ENCODE measurements at places on chromosomes 7 and 10.
A peak's percentile ranks its signal among the peaks of the same experiment; 100 is the strongest.

DNA sequence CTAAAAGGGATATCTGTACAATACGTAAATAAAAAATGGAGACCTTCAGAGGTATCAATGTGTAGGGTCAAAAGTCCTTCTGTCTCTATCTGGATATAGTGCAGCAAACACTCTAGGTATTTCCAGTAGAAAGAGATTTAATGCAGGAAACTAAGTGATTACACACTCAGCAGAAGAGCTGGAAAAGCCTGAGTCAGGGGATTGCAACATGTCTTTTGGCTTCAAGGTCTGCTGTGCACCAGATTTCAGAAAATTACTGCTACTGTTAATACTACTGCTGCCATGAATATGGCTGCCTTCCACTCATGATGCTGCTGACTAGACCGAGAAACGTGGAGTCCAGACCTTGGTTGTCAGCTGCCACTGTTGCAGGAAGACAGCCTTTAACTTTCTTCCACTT is 94.9 kb upstream of the DLX6 start:
- DNase-seq = no peak

GRCh38 chr7:122768827-122769226 is 66.1 kb upstream of the RNF148 start:
- DNase-seq = no peak

DNA sequence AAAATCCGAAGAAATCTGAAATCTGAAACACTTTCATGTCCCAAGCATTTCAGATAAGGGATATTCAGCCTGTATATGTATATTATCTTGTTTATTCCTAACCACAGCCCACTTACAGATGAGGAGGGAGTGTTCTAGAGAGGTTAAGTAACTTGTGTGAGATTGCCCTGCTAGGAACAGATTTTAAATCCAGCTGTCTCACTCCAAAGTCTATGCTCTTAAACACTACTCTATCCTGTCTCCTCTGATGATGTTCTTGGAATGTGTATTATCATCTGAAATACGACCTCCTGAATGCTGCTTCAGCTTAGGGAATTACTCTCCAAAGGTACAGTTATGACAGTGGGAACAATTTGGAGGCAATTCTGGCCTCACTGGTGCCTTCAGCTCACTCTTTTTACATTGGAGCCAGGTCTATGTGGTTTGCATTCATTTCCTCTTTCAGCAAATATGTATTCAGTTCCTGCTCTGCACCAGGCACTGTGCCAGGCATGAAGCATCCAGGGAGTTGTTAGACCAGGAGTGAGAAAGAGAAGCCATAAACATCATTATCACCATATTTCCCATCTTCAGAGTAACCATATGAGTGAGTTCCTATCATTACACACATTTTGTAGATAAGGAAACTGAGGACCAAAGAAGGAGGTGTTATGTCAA is 70.2 kb downstream of the NOC3L start:
- no peak for DNase-seq

GRCh38 chr10:46298477-46299285 is 11.9 kb downstream of the ANTXRL start:
- DNase-seq = no peak

DNA sequence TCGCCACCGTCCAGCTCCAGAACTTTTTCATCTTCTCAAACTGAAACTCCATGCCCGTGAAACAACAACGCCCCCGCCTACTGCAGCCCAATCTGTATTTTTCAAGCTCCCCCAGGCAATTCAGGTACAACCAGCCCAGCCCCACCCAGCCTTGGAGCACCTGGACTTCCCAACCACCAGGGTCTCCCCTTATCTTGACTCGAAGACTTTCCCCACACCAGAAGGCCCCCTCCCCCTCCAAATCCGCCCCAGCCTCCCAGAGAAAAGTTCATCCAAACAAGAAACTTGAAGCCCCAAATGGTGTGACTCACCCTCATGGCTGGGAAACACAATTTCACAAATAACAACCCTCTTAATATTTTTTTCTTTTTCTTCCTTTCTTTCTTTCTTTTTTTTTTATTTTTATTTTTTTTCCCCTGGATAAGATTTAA is 10.6 kb downstream of the ZCCHC24 start:
- DNase-seq = no peak

- peak; percentile 9 for DNase-seq
Measured at GRCh38 chr10:114550756-114551635, 107.1 kb downstream of the ABLIM1 start.

DNA sequence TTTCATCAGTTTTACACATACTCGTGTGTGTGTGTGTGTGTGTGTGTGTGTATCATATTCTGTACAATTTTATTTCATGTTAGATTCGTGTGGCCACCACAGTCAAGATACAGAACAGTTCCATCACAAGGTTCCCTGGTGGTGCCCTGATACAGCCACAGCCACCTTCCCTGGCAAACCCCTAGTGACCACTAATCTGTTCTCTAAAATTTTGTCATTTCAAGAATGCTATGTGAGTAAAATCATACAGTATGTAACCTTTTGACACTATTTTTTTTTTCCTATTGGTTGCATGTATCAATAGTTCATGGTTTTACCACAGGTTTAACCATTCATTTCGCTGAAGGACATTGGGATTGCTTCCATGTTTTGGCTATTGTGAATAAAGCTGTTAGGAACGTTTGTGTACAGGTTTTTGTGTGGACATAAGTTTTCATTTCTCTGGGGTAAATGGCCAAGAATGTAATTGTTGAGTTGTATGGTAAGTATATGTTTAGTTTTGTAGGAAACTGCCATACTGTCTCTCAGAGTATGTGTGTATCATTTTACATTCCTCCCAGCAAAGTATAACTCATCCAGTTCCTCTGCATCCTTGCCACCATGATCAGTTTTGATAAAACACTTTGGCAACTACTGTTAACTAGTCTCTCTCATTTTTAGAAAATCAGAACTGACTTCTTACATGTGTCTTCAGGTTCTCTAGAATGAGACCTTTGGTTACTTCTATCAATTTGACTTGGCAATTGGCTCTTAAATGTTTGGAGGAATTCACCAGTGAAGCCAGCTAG is 20.6 kb downstream of the KLHDC10 start:
- no peak for DNase-seq

GRCh38 chr7:96738705-96739104 is 29.1 kb upstream of the SEM1 start:
- DNase-seq = no peak

DNA sequence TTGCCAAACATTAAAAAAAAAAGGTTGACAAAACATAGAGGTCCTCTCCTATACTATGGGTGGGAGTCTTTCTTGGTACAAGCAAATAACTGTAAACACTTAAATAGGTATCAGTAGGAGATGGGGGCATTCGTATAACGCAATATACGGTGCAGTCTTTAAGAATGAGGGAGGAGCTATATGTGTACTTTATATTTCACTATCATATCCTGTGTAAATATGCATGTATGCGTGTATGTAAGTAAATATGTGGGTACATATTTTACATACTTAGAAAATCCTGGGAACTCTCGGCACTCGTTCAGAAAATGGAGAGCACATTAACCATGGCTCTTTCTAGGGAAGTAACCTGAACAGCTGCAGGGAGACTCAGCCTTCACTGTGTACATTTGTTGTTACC is 82.0 kb upstream of the LRRC18 start:
- DNase-seq = no peak

DNA sequence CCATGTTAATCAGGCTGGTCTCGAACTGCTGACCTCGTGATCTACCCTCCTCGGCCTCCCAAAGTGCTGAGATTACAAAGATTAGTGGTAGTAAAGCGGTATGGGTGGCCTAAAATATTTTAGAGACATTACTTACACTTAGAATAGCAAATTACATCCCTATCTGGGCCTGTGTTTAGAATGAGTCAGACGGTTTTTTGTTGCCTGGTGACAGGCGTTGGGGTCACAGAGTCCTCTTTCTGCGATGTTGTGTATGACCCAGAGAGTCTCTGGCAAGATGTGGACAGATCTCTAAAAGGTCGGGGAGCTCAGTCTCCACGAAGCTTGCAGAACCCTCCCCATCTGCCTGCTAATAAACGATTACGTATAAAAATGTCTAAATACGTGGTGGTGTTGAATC is 39.6 kb upstream of the PRKCQ start:
- DNase-seq = no peak

- no peak for DNase-seq
Measured at GRCh38 chr7:16129431-16130110, 291.8 kb downstream of the CRPPA start.

GRCh38 chr7:144534196-144534595 is 130.7 kb upstream of the NOBOX start:
- DNase-seq = no peak

DNA sequence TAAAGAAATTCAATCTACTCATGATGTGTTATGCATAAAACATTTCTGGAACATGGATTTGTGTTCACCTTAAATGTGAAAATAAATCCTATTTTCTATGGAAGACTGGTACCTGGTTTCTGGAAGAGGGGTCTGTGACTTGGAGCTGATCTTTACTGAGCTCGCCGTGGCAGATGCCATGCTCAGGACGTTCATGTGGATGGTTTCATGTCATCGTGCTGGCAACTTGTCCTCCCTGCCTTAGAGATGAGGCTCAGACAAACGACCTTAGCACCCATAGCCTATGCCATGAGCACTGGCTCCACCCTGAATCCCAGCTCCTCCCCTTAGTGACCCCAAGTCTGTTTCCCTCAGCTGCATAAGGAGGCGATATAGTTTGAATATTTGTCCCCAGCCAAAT is 7.3 kb downstream of the PPIF start:
- DNase-seq = no peak

DNA sequence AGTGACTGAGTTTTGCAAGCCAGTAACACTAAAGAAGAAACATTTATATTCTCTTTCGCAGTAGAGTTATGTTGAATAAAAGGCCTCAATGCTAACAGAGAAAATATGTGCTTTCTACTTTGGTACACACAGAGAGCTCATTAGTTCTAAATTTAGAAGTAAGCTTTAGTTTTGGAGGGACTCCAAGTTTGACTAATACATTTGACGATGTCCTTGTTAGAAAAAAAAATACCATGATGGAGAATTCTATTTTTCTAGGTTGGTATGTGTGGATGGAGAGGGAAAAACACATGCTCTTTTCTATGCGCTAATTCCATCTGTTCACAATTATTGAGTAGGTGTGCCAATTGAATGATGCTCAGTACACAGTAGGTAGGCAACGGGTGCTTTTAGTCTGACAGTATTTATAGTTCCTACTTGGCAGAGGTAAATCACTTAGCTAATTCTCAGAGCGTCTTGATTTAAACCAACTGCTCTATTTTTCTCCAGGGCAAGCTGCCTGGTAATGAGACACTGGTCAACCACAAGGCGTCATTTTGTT is 327.2 kb upstream of the AKR1E2 start:
- no peak for DNase-seq

- no peak for DNase-seq
Measured at GRCh38 chr7:36601601-36602000, 122.7 kb downstream of the AOAH start.

DNA sequence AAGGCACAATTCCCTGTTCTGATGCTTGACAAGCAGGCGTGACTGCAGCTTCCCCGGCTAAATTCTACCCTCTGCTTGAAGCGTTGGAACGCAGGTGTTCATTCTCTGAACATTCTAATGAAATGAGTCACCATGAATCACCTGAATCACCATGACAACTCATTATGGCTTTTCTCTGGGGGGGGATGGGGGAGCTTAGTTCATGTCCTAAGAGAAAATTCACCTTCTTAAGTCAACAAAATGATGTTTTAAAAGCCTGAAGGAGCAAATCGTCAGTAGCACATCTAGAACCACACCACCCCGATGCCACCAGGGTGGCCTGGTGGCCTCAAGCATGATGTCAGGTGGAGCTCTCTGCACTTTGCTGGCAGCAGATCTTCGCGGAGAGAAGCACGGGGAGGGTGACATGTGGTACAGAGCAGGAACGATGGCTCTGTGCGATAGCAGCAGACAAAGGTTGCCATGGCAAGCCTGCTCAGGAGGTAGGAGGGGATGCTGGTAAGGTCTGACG is 33.7 kb downstream of the DDC start:
- peak; percentile 65 for DNase-seq

DNA sequence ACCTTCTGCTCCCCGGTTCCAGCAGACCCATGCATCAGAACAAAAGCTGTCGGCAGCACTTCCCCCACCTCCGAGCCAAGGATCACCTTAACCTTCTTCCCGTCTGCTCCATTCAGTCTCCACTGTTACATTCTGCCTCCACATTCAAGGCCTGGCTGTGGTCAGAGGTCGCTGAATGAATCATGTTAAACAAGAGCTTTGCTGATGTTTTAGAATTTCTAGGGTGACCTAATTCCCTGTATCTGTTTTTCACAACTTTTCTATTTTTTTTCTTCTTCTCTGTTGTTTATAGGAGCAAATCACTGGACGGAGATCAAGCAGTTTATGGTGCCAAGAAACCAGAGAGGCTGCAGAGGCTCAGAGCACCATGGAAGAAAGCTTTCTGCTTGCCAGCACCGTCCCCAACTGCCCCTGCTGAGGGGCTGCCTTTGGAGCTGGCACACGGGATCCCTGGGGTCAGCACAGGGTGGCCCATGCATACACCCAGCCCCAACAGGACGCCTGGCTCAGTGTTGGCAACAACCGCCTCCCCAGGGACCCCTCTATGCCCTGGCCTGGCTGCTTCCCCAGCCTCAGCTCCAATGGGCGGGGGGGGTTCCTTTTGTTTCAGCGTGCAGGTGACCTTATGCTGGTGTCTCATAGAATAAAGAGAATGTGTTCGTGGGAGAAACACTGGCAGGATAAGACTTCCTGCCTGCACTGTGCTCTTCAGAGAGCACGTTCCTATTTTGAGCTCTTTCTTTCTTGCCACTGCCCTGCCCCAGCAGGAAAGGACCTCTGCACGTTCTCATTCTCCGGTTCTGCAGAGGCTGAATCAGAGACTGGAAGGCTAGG is 182.7 kb upstream of the LYZL2 start:
- DNase-seq = no peak

- no peak for DNase-seq
Measured at GRCh38 chr10:90028312-90028711, 326.9 kb downstream of the KIF20B start.

- no peak for DNase-seq
Measured at GRCh38 chr10:95332666-95333249, 42.0 kb upstream of the PDLIM1 start.

GRCh38 chr10:125002047-125002422 is 60.1 kb downstream of the ZRANB1 start:
- DNase-seq = no peak

GRCh38 chr10:70906953-70907636 is 18.7 kb upstream of the PCBD1 start:
- DNase-seq = no peak

DNA sequence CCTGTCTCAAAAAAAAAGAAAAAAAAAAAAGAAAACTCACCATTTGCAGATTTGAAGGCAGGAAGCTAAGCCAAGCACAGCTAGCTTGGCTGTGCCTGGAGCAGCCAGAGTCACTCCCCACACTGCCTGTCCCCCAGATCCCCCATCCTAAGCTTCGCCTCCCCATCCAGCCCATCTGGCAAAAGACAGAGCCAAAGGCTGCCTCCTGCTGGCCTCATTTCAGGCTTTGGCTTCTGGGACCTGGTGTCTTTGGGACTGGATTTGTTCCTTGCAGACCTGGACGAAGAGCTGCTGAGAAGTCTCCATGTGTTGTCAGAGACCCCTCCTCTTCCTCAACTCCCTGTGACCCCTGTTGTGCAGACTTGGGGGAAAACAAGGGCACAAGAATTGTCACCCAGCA is 8.1 kb downstream of the ASL start:
- DNase-seq = no peak

GRCh38 chr10:13915710-13916109 is 328.9 kb downstream of the PRPF18 start:
- DNase-seq = no peak

- no peak for DNase-seq
Measured at GRCh38 chr10:80051993-80052392, 26.5 kb upstream of the TMEM254 start.

Data from NCI-H187 (cell line).